ENCODE measurements at places on chromosomes 11 and 22.

DNA sequence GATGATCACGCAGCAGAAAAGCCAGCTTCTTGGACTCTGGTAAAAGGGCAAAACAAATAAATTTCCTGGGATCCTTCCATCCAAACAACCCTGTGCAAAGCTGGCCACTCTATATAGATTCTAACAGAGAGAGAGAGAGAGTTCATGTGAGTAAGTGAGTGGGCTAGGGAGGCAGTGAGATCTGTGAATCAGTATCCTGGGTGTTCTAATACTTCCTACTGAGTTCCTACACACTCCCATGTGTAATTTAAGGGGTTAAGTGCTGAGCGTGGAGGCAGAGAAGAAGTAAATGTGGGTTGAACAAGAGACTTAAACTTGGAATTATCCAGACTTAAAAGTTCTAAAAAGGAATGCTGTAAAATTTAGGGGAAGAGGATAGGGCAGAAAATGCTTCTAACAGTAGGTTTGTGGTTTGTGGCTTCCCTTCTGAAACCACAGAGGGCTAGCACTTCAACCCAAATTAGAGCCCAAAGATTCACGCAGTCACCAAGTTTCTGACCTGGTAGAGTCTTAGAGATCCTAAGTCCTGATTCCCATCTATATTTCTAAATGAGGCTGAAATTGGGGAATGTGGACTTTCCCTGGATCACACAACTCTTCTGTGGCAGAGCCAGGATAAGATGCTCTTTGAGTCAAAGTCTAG is 413.9 kb downstream of the TENM4 start:
- DNase-seq, result no peak

DNA sequence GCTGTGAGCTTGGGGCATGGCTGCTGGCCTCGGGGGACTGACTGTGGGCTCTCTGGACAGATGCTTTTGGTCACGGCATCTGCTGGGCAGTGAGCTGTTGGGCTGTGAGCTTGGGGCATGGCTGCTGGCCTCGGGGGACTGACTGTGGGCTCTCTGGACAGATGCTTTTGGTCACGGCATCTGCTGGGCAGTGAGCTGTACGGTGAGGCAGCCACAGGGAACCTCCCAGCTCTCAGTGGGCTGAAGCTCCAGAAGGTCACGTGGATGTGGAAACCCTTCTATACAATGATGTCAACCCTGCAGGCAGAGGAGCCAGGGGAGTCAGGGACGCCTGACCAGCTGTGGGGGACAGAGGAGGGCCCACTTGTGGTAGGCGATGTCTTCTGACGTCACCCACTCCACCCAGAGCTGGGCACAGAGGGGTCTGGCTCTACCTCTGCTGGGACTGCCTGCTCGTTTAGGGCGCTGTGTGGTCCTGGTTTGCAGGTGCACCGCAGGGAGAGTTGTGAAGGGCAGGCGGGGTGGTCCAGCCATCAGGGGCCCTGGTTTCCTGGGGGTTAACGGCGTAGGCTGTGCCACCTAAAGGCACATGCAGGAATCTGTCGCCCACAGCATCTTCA is 1331.3 kb downstream of the BRD1 start:
- no peak for DNase-seq

DNA sequence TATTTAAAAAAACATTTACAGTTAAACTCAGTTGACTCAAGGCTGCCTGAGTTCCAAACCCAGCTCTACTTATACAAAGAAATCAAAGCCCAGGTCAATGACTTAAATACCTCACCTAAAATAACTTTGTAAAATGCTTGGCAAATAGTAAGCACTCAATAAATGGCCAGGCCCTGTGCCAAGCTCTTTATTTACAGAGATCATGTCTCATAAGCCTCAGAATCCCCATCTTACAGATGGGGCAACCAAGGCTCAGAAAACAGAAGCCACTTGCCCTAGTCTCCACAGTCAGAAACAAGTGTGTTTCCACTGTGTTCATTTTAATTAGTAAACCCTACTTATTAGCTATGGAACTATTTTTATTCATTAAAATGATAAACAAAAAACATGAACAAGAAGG is 30.5 kb upstream of the TTC28 start:
- no peak for DNase-seq

- DNase-seq, result no peak
Observed at GRCh38 chr22:42644422-42645340, 4.3 kb upstream of the ATP5MGL start.

DNA sequence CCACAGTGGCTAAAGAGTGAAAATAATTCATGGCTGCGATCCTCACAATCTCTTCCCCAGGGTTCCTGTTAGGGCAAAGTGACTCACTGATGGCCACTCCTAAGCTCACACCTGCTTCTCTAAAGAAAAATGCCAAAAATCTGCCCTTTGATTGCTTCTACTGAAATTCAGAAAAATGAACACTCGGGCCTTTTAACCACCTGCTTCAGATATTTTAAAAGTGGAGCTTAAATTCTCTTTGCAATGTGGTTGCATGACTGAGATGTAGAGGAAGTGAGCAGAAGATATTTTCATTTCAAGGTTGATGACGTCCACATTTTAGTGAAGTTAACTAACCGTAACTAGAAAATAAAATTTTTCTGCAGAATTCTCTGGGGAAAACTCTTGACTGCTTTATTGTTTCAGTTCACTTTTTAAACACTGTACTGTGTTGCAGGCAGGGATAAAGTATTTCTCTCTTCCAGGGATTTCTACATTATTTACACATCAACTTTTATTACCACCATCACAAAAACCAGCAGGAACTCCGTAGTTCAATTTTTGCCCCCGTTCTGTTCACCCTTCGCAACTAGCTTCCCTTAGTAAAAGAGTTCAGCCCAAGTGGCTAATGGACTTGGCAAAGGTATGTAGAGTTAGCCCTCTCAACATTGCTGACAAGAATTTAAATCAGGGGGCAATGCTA is 8.5 kb downstream of the RAB30 start:
- no peak for DNase-seq

DNA sequence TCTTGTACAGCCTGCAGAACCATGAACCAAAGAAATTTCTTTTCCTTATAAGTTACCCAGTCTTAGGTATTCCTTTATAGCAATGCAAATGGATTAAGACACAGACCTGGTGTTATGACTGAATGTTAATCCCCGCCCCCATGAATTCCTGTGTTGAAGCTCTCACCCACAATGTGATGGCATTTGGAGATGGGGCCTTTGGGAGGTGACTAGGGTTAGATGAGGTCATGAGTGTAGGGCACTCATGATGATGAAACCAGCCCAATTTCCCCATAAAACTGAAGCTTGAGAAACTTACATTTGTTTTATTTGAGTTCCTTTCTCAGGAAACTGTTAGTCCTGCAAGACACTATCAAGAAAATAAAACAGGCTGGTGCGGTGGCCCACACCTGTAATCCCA is 115.8 kb upstream of the THY1 start:
- no peak for DNase-seq

DNA sequence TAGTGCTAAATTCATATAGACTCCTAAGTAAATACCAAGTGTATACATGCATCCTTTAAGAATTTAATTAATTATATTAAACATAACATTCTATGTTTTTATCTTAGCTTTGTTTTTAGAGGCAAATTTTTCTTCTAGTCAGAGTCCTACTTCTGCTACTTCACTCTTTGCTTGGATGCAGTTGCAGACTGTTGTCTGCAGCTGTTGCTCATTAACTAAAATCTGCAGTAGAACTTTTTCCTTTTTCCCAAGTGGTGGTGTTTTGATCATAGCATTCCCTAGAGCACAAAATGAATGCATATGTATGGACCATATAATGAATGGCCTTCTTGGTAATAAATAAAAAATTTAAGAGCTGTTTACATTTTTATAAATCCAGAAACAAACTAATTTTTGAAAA is 198.3 kb downstream of the CASP12 start:
- no peak for DNase-seq

GRCh38 chr11:64060263-64060860 is 24.6 kb downstream of the FLRT1 start:
- no peak for DNase-seq

DNA sequence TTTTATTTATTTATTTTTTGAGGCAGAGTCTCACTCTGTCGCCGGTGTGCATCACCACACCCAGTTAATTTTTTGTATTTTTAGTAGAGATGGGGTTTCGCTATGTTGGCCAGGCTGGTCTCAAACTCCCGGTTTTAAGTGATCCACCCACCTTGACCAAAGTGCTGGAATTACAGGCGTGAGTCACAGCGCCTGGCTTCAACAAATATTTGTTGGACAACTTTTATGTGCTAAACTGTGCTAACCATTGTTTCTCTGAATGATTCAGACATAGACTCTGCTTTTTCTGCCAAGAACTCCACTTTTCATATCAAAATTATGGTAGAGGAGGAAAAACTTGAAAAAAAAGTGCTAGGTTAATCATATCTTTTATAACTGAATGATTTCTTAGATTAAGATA is 36.3 kb downstream of the MMP7 start:
- no peak for DNase-seq

GRCh38 chr11:126059238-126059781 is 3.4 kb downstream of the CDON start:
- no peak for DNase-seq

DNA sequence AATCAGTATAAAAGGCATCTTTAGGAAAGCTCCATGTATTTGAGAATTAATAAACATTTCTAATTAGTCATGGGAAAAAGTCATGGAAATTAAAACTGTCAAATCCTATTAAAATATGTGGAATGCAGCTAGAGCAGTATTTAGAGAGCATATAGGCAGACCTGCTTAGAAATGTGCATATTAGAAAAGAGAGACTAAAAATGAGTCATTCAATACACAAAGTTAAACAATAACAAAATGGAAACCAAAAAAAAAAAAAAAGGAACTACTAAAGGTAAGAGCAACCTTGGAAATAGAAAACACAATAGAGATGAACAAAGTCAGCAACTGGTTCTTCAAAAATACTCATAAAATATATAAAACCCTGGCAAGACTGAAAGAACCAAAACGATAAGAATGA is 59.7 kb upstream of the RASSF10 start:
- DNase-seq, result no peak

GRCh38 chr11:36167073-36167472 is 122.2 kb downstream of the COMMD9 start:
- no peak for DNase-seq

DNA sequence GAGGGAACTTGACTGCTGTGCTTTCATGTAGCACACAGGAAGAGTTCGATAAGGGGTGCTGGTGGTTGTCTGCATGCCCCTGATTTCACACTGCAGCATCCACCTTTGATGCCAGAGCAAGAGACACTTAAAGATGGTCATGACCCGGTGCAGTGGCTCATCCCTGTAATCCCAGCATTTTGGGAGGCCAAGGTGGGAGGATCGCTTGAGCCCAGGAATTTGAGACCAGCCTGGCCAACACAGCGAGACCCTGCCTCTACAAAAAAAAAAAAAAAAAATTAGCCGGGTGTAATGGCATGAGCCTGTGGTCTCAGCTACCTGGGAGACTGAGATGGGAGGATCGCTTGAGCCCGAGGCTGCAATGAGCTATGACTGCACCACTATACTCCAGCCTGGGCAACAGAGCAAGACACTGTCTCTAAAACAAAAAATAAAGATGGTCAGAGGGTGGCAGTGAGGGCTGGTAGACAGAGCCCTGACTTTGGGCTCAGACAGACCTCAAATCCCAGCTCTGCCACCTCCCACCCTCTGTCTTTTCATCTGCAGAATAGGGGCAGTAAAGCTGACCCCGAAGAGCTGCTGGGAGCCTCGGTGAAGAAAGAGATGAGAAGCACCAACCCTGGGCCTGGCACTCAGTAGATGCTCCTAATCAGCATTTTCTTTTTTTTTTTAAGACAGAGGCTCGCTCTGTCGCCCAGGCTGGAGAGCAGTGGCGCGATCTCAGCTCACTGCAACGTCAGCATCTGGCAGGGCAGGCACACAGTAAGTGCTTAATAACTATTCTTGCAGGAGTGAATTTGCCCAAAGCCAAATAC is 17.7 kb downstream of the VWCE start:
- no peak for DNase-seq

DNA sequence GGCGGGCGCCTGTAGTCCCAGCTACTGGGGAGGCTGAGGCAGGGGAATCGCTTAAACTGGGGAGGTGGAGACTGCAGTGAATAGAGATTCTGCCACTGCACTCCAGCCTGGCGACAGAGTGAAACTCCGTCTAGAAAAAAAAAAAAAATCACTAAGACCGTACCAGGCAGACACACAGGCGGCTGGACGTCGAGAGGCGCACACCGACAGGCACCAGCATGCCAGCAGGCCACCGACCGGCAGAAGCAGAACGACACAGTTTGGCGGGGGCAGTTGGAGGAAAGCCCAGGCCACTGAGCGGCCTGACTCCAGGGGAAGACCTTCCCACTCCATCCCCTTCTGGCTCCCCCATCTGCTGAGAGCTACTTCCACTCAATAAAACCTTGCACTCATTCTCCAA is 17.5 kb downstream of the OR10D3 start:
- DNase-seq, result no peak

GRCh38 chr11:104765401-104766095 is 132.7 kb downstream of the CASP12 start:
- DNase-seq, result no peak

- no peak for DNase-seq
Observed at GRCh38 chr11:9726321-9727022, 62.6 kb downstream of the SWAP70 start.

GRCh38 chr11:59787816-59788215 is 22.8 kb downstream of the MRPL16 start:
- no peak for DNase-seq

DNA sequence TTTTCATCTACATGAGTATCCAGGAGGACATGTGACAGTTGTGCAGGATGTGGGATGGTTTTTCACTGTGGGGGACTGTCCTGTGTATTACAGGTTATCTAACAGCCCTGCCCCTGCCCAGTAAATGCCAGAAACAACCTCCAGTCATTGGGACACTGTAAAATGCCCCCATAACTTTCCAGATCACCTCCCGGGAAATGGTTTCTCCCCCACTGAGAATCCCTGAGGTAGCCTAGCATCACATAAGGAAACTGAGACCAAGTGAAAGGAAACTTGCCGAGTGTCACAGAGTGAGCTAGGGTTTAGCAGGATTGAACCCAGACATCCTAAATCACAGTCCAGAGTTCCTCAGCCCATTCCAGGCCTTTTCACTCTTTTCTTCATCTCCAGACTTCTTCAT is 48.3 kb upstream of the SLC6A5 start:
- DNase-seq, result no peak

- DNase-seq, result no peak
Observed at GRCh38 chr11:70455354-70455753, 57.0 kb downstream of the CTTN start.

DNA sequence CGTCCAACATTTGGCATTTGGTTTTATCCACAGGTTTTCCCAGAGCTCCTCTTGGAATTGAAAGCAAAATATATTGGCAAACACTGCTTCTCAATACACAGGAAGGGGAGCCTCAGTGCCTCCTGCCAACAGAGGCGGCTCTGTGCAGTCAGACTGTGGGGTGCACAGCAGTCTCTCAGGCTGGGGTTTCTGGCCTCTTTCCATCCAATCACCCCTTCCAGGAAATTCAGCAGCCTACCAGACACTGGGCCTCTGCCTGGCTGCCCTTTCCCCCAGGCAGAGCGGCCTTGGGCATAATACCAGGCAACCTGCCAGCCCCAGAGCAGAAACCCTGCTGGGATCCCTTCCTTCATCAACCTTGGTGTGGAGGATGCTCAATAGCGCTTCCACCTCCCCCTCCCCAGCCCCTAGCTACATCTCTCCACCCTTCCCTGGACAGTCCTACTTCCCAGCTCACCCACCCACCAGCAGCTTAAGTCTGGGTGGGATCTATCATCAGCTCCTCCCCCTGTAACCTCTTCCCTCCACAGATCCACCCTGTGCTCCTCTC is 17.8 kb upstream of the RAPSN start:
- DNase-seq, result no peak

All from stimulated activated CD8-positive, alpha-beta memory T cell treated with anti-CD3 and anti-CD28 coated beads, Interleukin-4, amount 100 ng/mL, for 4 hours (primary cell).